T-helper 2 cell treated with Interferon-gamma antibody and Interleukin-4, amounts not matched to agents 5 μg/mL and 100 μg/mL, for 36 hours (primary cell): ENCODE measurements at places on chromosomes 7 and 10.
A peak's percentile ranks its signal among the peaks of the same experiment; 100 is the strongest.

DNA sequence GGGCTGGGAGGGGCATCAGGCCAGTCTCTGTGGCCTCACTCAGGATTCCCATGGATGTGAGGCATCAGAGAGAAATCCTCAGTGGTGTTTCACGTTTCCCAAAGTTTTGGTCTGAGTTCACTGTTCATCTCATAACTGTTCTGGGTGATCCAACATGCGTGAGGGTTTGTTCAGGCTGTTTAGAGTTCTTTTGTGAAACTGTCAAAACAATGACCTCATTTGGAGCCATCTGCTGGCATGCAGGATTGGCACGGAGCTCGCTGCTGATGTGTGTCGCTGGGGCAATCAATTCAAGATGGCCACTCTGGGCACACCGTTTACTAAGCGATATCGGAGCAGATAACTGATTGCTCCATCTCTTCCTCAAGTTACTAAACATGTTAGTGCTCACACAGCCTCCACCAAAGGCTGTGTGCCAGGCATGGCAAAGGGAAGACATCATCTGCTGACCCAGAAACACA, 365.6 kb downstream of the WDR11 start:
- DNase-seq, result no peak

DNA sequence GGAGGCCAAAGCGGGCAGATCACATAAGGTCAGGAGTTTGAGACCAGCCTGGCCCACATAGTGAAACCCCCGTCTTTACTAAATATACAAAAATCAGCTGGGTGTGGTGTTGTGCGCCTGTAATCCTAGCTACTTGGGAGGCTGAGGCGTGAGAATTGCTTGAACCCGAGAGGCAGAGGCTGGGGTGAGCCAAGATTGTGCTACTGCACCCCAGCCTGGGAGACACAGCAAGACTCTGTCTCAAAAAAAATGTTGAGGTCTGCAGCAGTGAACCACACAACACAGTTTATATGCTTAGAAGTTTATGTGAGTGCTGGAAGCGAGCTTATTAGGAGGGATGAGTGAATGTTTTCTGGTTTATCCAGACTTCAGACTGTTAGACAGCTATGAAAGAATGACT, 10.4 kb downstream of the LHPP start:
- DNase-seq, result no peak

DNA sequence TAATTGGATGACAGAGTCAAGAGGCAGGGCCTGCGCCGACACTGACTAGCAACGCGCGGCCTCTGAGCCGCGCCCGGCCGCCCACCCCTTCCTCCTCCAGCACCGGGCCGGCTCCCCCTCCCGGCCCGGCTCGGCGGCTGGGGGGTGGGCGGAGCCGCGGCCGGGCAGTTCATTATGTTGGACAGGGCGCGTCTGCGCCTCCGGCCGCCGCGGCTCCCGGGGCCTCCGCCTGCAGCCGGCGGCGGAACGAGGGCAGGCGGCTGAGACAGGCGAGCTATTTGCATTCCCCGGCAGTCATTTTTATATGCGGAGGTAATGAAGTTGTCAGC, 106.7 kb downstream of the SNX10 start:
- DNase-seq, result peak; percentile 54

DNA sequence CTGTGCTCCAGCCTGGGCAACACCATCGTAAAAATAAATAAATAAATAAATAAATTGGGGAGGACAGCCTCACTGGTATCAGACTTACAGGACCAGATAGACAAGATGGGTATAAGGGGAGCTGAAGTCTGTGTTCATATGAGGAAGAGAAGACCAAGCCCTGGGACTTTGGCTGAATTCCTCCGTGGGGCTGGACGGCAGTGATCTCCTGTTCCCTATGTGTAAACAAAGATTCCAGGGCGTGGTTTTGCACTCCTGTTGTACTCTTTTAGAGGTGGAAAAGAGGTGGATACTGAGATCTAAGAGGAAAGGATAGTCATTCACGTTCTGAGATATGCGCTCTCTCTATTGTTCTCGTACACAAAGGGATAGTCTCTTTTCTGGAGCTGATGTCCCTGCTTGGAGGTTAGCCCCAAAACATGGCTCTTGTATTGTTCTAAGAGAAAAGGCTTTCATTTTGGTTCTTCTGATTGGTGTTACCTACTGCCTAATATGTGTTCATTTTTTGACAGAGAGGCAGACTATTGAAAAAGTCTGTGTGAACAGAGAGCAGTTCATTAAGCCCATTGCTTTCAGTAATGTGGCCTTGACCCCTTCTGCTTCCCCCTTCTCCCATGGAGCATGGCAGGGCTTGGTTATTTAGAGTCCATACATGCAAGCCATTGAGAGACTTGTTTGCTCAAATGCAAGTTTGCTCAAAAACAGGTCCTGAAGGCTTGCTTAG, 12.3 kb downstream of the KCTD7 start:
- no peak for DNase-seq

DNA sequence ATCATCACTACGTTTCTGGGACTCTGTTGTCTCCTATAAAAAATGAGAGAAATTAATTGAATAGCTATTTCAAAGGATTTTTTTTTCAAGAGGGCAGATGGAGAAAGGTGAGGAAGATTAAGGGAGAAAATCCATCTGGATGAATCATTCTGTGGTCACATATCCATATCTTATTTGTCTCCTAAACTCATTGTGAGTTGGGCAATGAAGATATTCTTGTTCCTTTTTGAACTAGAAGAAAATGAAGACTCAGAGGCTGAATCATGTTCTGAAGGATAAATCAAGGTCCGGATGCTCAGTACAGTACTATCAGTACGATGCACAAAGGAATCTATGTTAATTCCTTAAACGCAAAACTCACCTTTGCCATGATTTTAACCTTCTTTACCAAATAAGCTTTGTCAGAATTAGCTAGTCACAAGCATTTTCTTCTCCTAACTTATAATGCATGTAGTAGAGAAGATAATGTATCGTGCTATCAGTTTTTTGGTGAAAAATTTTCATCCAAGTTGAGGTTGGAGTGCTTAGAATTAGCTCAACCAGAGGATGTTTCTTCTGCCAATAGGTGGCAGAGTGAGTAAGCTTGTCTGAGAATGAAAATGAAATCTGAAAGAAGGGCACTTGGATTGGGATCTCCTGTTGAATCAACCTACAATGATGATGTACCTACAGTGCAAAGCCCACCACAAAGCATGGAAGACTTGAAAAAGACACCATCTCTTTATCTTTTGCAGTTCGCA, 446.9 kb downstream of the KIF20B start:
- DNase-seq, result no peak

DNA sequence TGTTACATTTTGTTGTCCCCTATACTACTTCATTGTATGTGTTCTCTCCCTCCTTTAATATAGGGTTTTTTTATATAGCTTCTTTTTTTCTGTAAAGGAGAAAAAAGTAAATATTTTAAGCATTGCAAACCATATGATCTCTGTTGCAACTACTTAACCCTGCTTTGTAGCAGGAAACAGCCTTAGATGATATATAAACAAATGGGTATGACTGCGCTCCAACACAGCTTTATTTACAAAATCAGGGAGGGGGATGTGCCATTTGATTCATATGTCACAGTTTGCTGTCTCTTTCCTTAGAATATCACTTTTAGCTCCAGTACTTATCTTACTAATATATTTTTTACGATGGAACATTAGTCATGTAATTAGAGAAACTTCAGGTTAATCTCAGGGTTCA, 155.2 kb upstream of the GNAI1 start:
- no peak for DNase-seq

DNA sequence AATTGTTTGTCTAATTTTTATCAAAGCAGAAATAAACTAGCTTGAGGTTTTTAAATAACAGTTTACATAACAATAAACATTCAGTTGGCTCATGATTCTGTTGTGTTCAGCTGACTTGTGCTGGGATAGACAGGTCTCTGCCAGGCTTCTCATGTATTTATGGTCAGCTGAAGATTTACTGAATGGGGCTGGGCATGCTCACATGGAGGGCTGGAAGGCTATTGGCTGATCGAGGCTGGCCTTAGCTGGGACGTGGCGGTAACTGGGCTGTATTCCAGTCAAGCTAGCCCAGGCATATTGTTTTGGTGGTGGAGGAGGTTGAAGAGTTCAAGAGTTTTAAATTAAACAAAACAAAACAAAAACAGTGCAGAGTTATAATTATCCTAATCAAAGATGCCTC, 251.0 kb upstream of the MTPN start:
- no peak for DNase-seq

- no peak for DNase-seq
Measured at GRCh38 chr10:80429521-80429973, 21.2 kb downstream of the PRXL2A start.

- no peak for DNase-seq
Measured at GRCh38 chr10:33122014-33122809, 164.2 kb upstream of the ITGB1 start.

GRCh38 chr7:46839651-46840050, 742.3 kb downstream of the TNS3 start:
- DNase-seq, result no peak

GRCh38 chr7:45638916-45639315, 64.7 kb downstream of the ADCY1 start:
- DNase-seq, result peak; percentile 0

GRCh38 chr10:1270906-1271305, 214.7 kb downstream of the WDR37 start:
- no peak for DNase-seq

- DNase-seq, result no peak
Measured at GRCh38 chr10:19833170-19833824, 17.1 kb downstream of the PLXDC2 start.

- DNase-seq, result no peak
Measured at GRCh38 chr7:106421181-106421762, 136.5 kb upstream of the NAMPT start.

DNA sequence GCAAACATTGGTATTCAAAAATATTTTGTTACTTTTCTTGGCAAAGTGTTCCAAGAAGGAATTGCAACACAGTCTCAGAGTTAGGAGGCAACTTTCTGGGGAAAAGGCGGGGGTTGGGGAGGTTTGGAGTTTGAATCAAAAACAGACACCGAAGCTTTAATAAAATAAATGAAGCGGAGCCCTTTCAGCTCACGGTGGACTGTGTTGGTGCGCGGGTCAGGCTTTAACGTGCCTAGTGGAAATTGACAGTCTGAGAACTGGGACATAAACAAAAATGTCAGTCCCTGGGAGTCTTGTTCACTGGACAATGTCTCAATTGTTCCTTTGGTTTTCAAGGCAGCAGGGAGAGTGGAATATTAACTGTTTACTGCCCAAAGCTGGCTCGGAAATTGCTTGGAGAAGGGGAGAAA, 109.3 kb downstream of the TCF7L2 start:
- DNase-seq, result no peak

DNA sequence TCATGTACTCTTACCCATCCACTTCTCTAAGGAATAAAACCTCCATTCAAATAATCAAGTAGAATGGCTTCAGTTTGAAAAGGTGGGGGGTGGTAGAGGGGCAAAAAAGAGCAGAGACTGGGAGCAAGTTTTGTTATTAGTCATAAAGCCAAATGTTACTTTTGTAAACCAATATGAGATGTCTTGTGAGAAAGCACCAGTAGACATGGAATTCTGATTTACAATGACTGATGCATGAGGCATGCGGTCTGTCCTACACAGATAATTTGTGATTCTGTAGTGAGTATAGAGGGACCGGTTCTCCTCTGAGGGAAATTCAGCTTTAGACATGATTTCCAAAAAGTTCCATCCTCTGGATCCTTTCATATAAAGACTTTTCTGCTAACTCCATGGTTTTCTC, 12.9 kb upstream of the ABCA13 start:
- no peak for DNase-seq

GRCh38 chr7:29282819-29283414, 88.3 kb downstream of the CHN2 start:
- no peak for DNase-seq

DNA sequence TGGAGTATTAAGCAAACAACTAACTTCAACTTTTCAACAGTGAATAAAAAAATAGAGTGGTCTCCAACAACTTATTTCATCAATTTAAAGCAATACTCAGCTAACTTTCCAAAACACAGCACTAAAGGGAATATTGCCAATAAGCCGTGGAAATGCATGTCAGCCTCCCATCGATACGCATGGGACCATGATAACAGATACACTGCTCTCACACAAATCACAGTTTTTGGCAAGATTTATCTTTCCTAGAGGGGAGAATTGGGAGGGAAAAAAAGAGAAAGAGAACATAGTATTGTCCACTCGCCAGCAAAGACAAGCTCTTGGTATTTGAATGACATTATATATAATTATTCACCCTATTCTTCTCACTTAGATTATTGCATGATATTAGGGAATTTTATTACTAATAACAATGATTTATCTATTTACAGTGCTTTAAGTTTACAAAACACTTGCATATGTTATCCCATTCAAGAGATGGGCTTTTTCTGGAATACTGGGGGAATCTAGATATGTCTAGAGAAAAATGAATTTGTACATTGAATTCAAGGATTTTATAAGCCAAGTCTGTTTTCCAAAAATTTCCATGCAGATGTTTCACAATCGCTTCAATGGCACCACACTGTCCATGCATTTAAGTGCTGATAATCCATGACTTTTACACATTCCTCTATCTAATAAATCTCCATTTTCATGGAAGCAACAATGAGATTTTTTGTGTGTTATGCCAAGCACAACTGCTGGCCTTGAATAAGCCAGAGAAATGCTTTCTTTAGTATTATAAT, 194.0 kb upstream of the MGMT start:
- DNase-seq, result no peak

DNA sequence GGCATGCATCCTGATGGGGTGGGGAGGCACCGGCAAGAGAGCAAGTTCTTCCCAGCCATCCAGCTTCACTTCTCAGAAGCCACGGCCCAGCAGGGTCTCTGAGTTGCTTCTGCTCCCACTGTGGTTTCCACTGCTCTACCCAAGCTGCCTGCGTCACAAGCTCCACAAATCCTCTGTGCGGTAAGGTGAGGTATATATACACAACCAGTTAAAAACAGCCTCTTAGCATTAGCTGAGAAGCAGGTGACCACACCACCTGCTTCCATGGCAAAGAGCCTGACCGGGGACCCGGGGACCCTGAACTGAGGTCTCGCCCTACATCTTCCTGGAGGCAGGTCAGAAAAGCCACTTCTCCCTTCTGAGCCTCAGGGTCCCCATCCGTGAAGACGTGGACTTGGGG, 46.9 kb upstream of the NPFFR1 start:
- DNase-seq, result no peak

GRCh38 chr7:123570390-123571182, 13.0 kb upstream of the NDUFA5 start:
- no peak for DNase-seq

DNA sequence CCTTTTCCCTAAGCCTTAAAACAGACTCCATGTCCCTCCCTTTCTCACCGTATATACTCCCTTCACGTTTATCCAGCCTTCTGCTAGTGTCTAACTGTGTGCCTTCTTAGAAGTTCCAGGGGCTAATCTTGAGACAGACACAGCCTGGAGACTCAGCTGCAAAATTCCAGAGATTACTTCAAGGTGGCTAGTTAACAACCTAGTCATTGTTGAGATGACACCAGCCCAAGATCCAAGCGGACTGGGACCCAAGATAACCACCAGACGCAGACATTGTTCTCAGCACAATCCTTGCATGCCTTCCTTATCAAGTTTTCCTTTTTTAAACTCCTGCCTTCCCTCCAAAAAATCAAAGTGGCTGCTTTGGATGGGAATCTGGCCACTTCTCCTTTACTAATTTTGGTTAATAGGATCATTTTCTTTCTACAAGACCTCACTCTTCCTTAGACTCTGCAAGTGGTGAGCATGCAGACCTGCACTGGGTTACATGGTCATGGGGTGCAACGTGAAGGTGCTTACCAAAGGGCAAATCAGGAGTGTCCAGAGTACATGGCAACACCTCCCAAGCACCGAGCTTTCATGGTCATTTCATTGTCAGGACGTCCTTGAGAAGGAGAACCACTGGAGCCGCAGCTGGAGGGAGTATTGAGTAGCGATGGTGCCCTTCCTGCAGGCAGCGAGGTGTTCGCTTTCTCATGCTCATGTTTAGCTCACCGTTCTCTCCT, 69.7 kb downstream of the ANLN start:
- DNase-seq, result no peak

- no peak for DNase-seq
Measured at GRCh38 chr7:134992626-134993179, 6.4 kb downstream of the AGBL3 start.
